ENCODE measurements at places on chromosomes 6 and 20. TPM values are rescaled to one million over a fixed set of nuclear protein-coding genes. Genes with fewer than 3 reads are reported as not detected.
A peak's percentile ranks its signal among the peaks of the same experiment; 100 is the strongest.

FAM162B gene
- total RNA-seq: 13.2 TPM

NKAIN2 gene
- not detected for total RNA-seq

BAK1 gene
- total RNA-seq: 19.1 TPM

PM20D2 gene
- total RNA-seq: 7.1 TPM

TULP1 gene
- not detected for total RNA-seq

PYGB gene
- 61.1 TPM for total RNA-seq

MCCD1 gene
- not detected for total RNA-seq

HEY2 gene
- 2.2 TPM for total RNA-seq

GRCh38 chr6:162478192-162478671, 249.3 kb downstream of the PRKN start:
- DNase-seq: no peak
- no peaks in the 10 kb centered on the region for H3K36me3 ChIP-seq
- H3K27ac ChIP-seq: no peak overlapping the region
- no peaks in the 10 kb centered on the region for H3K4me1 ChIP-seq

- H3K4me3 ChIP-seq: peak overlapping the region; percentile 74
Observed at GRCh38 chr6:28863604-28864325, 60.0 kb downstream of the TRIM27 start.

DNA sequence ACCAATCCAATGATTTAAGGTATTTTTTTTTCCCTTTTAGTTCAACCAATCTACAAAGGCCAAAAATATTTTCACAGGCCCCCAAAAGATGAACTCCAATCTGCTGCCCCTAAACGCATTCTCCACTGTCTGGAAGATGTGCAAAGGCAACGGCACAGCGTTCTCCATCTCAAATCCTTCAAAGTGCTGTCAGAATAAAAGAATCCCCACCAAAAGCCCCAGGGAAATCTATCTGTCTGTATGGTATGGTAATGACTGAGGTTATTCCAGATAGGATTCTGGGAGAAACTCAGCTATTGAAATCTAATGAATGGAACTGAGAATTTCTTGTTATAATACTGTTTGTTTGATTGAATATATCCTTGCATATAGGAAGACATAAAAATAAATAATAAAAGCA, 217.8 kb upstream of the CCN2 start:
- no peak for DNase-seq
- no peak overlapping the region for H3K27ac ChIP-seq
- no peaks in the 10 kb centered on the region for H3K4me1 ChIP-seq

DNA sequence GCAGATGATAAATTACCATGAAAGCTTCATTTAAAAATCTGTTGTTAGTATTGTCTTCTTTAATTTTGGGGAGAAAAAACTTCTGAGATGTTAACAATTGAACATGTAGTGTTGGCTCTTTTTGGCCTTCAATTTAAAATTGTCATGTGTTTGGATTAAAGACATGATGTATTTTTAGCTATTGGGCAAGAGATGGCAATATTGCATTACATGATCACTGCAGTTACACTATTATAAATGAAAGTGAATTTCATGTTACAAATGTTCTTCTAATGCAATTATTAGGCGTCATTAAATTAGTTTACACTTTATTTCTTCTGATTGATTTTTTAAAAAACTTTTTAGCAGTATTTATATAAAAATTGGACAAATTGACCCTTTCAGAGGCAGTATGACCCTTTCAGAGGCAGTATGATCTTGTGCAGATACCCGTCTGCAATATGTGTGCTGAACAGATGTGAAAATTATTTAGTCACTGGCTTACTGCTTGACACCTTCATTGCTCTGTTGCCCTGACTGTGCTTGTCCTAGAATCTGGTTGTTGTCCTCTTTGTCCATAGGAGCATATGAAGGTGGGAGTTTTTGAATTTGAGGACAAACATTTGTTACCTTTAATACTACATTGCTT, 25.8 kb downstream of the CDKAL1 start:
- H3K4me3 ChIP-seq: no peak overlapping the region
- H3K27me3 ChIP-seq: no peaks in the 10 kb centered on the region
- DNase-seq: no peak
- peaks cover 9% of the 10 kb centered on the region for H3K36me3 ChIP-seq
- H3K27ac ChIP-seq: no peak overlapping the region

DNA sequence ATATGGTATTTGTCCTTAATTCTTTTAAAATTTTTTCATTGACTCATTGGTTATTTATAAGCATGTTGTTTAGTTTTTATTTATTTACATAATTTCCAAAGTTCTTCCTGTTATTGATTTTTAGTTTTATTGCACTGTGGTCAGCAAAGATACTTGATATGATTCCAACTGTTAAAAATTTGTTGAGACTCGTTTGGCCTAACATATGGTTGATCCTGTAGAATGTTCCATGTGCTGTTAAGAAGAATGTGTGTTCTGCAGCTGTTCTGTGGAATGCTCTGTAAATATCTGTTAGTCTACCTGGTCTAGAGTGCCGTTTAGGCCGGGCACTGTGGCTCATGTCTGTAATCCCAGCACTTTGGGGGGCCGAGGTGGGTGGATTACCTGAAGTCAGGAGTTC, 197.7 kb downstream of the CD109 start:
- H3K4me1 ChIP-seq: no peaks in the 10 kb centered on the region
- no peaks in the 10 kb centered on the region for H3K27me3 ChIP-seq
- DNase-seq: no peak
- H3K4me3 ChIP-seq: no peak overlapping the region

DNA sequence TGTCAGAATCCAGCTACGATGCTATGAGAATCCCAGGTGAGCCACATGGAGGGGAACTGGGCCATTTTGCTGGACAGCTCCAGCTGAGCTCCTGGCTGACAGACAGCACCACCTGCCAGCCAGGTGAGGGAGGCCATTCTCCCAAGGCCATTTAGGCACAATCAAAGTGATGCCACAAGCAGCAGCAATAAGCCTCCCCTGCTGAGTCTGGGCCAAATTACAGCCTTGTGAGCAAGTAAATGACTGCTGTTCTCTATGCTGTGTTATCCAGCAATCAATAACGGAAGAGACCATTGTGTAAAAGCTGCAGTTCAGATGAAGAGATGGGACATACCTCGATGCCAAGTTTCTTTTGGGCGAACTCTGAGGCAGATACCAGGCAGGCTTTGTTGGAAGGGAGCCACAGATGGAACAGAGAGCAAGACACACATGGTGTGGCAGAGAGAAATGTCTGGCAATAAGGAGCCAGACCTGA, 14.0 kb upstream of the SCGN start:
- H3K36me3 ChIP-seq: no peaks in the 10 kb centered on the region
- no peak overlapping the region for H3K27ac ChIP-seq
- no peaks in the 10 kb centered on the region for H3K27me3 ChIP-seq
- H3K4me1 ChIP-seq: no peaks in the 10 kb centered on the region

DNA sequence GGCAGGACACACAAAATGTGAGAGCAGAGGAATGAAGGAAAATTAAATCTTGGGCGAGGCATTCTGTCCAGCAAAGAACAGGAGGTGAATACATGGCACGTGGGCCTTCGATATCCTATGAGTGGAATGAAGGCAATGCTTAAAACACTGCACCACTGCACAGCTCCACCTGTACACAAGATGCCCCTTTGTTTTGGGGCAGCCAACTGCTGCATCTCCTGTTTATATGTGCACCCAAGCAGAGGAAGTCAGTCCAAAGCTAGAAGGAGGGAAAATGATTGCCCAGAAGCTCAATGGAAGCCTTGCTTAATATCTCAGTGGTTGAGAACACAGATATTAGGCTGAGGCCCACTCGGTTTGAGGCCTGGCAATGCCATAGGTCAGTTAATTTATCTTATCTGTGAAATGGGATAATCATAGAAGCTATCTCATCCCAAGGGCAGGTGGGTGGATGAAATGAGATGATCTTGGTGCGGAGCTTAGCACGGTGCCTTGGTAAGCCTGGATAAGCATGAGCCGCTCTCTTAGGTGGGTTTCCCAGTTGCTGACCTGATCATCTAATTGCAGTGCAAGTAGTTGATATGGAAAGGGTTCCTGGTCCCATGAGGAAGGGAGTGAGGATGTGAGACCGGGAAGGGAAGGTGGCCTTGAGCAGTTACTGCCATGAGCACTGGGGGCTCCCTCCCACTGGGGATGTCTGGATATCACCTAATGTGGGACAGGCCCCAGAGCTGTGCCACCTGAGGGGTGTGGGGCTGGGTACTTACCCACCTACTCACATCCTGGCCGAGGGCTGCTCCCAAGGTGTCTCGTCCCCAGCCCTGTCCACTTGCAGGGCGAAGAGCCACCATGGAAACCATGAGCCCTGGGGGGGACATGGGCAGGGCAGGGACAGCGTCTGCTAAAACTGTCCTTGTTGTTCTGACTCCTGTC, 9.9 kb downstream of the BANF2 start:
- H3K27ac ChIP-seq: no peak overlapping the region
- DNase-seq: no peak
- H3K27me3 ChIP-seq: no peaks in the 10 kb centered on the region
- no peaks in the 10 kb centered on the region for H3K36me3 ChIP-seq
- H3K4me1 ChIP-seq: no peaks in the 10 kb centered on the region
- H3K4me3 ChIP-seq: no peak overlapping the region

- H3K4me3 ChIP-seq: no peak overlapping the region
- H3K27ac ChIP-seq: no peak overlapping the region
- H3K4me1 ChIP-seq: peaks cover 36% of the 10 kb centered on the region
- no peaks in the 10 kb centered on the region for H3K27me3 ChIP-seq
- DNase-seq: no peak
- no peaks in the 10 kb centered on the region for H3K36me3 ChIP-seq
Observed at GRCh38 chr6:30322527-30323501, 3.9 kb upstream of the TRIM39 start.

DNA sequence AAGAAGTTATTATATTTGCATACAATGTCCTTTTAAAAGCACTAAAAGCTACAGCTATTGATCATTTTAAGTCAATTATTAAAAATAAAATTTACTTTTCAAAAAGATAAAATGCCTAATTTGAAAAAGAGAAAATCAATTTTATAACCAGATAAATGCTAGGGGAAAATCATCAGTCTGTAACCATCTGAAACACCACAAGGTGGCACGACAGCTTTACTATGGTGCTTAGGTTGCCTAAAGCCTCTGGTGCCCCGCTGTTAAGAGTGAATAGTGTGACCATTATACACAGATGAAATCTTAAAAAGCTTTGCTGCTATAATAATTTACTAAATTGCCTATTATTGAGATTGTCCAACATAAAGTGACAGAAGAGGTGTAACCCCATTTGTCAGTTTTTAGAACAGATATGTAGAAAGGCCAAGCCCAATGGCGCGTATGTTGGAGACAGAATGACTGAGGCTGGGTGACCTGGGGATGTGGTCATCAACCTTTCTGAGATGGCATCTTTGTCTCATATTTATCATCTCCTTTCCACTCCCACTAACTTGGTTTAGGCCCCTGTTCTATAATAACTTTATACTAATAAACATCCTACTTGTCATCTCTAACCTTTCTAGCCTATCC, 100.8 kb downstream of the MOXD1 start:
- H3K27ac ChIP-seq: no peak overlapping the region
- no peaks in the 10 kb centered on the region for H3K36me3 ChIP-seq
- no peaks in the 10 kb centered on the region for H3K27me3 ChIP-seq
- H3K4me1 ChIP-seq: no peaks in the 10 kb centered on the region

DNA sequence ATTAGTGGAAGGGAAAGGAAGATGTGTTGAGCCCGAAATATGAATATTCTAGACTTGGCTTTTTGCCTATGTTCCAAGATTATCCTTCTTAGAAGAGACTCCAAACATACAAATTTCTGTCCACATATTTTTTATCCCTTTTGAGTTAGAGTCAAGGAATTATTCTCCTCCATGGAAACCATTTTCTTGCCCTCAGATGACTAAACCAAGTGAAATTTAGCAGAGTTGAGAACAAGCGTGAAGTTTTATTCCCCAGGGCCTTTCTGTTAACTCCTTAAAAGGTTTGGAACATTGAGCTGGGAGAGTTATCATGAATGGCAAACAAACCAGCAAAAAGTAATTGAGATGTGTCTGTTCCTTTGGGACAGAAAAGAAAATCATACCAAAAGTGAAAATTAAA, 286.1 kb upstream of the PLCB4 start:
- H3K36me3 ChIP-seq: no peaks in the 10 kb centered on the region
- DNase-seq: no peak
- no peak overlapping the region for H3K27ac ChIP-seq
- H3K27me3 ChIP-seq: no peaks in the 10 kb centered on the region
- no peak overlapping the region for H3K4me3 ChIP-seq

DNA sequence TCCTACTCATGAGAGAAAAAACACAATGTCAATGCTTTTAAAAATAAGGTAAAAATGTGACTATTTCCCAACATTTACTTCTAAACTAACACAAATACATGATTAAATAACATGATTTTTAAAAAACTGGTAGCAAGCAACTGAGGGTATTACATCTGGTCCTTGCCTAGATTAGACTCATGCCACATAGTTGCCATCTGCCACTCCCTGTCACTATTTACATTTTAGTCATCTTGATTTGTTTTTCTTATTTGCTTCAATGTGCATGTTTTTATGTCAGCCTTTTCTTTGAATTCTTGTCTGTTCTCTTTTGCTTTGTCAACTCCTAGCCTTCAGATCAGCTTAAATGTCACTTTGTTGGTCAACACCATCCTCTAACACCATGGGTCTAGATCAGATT, 207.0 kb upstream of the SIM1 start:
- H3K27me3 ChIP-seq: no peaks in the 10 kb centered on the region
- no peak overlapping the region for H3K4me3 ChIP-seq
- H3K36me3 ChIP-seq: no peaks in the 10 kb centered on the region
- DNase-seq: no peak
- no peak overlapping the region for H3K27ac ChIP-seq

GRCh38 chr6:47671777-47672176, 26.6 kb upstream of the ADGRF4 start:
- no peak overlapping the region for H3K27ac ChIP-seq
- H3K4me1 ChIP-seq: peaks cover 5% of the 10 kb centered on the region
- no peak for DNase-seq
- H3K4me3 ChIP-seq: no peak overlapping the region
- H3K27me3 ChIP-seq: no peaks in the 10 kb centered on the region

- no peaks in the 10 kb centered on the region for H3K27me3 ChIP-seq
- H3K4me1 ChIP-seq: peaks cover 1% of the 10 kb centered on the region
- H3K36me3 ChIP-seq: no peaks in the 10 kb centered on the region
Observed at GRCh38 chr6:169997930-169998218, 246.5 kb downstream of the ERMARD start.

GRCh38 chr6:31568537-31568961, 3.5 kb upstream of the LTA start:
- H3K4me3 ChIP-seq: no peak overlapping the region
- H3K4me1 ChIP-seq: peaks cover 4% of the 10 kb centered on the region
- H3K36me3 ChIP-seq: no peaks in the 10 kb centered on the region
- no peaks in the 10 kb centered on the region for H3K27me3 ChIP-seq
- DNase-seq: no peak

DNA sequence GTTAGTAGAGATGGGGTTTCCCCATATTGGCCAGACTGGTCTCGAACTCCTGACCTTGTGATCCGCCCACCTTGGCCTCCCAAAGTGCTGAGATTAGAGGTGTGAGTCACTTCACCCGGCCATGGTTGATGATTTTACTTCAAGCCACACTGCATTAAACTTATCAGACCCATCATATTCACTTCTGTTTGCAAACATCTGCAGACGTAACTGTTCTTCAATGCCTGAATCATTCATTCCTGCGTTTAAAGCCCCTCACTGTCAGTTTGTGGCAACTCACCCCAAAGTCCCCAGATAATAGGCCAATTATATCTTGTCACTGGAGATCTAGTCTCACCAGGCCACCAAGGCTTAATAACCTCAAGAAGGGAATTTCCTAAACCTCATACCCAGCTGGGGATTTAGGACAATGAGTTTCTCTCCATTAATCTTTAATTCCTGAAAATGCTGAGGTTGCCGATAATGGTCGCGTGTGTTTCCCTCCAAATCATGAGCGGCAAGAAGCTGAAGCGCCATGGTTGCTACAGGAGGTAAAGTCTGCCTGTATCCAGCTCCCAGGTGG, 229.6 kb downstream of the LY86 start:
- no peaks in the 10 kb centered on the region for H3K27me3 ChIP-seq
- no peak overlapping the region for H3K4me3 ChIP-seq
- DNase-seq: no peak
- no peaks in the 10 kb centered on the region for H3K4me1 ChIP-seq
- H3K27ac ChIP-seq: no peak overlapping the region

Measured in upper lobe of right lung (tissue), 1 donor.